Endothelial cell (in vitro differentiated cells): ENCODE measurements at places on chromosomes 6 and 20.

DNA sequence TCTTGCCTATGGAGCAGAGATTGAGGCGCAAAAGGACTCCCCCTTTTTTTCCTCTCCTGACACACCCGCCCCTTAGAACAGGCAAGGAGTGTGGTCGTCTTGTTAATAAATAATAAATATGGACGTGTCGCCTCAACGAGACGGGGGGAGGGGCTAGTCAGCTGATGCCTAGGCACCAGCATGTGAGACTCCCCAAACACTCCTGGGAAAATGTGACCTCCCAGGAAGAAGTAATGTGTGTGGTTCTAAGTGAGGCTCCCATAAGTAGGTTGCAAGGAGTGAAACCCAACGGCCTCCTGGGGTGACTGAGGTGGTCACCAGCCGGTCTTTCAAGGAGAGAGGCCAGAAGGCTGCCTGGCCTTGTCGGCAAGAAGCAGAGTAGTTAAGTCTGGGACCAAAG is 1.1 kb upstream of the FAXC start:
- DNase-seq, result no peak

- DNase-seq, result no peak
Measured at GRCh38 chr6:2915150-2915549, 12.0 kb upstream of the SERPINB9 start.

- DNase-seq, result no peak
Measured at GRCh38 chr6:167152862-167153261, 4.9 kb downstream of the GPR31 start.

GRCh38 chr6:55433446-55434130 is 106.3 kb downstream of the GFRAL start:
- no peak for DNase-seq

DNA sequence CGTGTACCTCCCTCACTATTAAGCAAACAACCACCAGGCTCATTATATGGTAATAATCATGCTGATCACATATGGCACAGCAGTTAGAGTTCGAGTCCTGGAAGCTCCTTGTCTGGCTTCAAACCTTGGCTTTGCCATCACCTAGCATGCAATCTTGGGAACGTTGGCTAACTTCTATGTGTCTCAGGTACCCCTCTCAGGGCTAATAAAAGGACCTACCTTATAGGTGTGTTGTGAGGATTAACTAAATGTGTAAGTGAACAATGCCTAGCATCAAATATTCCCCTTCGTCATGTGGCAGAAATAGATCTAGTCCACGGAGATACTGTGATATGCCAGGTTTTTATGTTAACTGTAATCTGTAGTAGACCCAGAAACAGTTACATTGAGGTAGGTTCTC is 10.4 kb downstream of the CYP24A1 start:
- no peak for DNase-seq

DNA sequence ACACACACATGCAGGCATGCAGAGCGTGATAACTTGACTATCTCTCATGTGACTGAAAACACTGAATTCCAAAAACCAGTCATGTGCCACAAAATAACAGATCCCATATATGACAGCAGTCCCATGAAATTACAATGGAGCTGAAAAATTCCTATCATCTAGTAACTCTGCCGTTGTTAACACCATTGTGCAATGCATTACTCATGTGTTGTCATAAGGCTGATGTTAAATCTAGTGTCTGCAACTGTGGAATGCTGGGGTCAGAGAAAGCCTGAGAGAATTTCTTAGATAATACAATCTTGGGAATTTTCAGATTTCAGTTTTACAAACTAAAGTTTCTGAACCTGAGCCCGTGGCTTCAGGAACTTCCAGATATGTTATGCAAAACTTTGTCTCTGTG is 70.2 kb downstream of the LYRM4 start:
- DNase-seq, result no peak
